ENCODE measurements at places on chromosomes 11 and 22. TPM values are rescaled to one million over a fixed set of nuclear protein-coding genes. Genes with fewer than 3 reads are reported as not detected.

The KRTAP5-2 gene
- not detected for total RNA-seq

The OR4A5 gene
- total RNA-seq: not detected

The ARHGAP32 gene
- 0.18 TPM for total RNA-seq

The ART1 gene
- total RNA-seq: not detected
